NCI-H446 (cell line): ENCODE measurements at places on chromosomes 13 and 19.

DNA sequence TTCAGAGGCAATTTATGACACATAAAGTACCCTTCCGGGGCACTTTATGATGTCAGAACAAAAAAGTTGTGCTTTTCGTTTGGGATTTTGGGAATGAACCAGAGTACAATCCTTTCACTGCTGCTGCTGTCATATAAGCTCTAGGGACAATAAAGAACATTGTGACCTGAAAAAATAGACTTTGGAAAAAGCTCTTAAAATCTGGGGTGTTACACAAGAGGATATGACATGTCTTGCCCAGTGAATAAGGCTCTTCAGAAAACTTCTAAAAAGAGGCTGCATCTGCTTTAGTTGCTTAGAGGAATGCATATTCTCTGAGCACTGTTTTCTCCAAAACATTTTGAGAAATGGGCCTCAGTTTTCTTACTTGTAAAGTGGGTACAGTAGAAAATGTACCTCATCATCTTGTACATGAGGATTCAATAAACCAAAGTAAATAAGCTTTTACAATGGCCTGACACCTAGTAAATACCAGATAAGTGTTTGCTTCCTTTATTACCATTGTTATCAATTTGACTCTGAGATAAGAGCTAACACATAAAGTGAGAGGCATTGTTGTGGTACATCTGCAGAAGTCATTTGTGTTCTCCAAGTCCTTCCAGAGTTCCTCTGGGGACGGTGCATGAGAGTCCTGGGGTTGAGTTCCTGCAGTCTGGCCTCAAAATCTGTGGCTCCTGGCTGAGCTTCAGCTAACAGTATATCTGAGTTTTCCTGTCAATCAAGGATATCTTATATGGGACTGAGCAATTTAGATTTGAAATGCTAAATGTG, 67.4 kb upstream of the EDNRB start:
- no peak for DNase-seq

DNA sequence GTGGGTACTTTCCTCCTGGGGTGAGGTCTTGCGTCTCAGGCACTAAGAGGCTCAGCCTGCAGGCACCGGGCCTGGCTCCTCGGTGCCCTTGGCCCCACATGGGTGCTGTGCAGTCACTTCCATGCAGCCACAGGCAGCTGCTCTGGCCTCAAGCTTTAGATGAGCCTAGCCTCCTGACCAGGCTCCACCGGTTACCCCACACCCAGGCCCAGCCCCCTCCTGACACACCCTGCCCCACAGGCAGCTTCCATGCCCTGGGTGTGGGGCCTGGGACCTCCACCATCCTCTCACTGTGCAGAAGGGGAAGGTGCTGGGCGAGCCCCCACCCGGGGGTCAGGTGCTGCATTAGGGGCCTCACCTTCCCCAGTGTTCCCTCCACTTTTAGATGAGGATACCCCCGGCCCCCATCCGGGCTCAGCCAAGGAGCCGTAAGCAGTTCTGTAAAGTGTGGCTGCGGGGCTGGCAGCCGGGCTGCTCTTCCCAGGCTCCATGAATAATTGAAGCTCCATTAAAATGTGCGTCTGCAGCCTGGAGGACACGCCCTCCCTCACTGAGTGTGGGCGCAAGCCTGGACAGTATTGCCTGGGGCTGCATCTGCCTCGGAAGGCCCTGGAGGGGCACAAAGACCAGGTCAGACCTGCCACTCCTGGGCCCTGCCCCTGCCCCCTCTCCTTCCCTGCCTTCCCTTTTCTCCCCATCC, 72.5 kb upstream of the KCTD15 start:
- no peak for DNase-seq

DNA sequence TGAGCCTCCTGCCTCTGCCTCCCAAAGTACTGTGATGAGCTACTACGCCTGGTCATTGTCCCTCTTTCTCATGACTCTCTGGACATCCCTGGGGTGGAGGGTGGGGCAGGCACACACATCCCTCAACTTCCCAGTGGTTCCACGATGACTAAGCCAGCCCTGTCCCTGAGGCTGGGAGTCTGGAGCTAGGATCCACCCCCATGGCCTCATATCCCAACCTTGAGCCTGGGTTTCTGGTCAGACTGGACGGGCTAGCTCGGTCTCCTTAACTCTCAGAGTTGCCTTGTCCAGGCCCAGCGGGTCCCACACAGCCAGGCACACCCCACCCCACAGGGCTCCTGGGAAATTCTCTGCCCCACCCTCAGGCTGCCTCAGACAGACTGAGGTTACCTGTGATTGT, 19.6 kb downstream of the IER2 start:
- DNase-seq = no peak

DNA sequence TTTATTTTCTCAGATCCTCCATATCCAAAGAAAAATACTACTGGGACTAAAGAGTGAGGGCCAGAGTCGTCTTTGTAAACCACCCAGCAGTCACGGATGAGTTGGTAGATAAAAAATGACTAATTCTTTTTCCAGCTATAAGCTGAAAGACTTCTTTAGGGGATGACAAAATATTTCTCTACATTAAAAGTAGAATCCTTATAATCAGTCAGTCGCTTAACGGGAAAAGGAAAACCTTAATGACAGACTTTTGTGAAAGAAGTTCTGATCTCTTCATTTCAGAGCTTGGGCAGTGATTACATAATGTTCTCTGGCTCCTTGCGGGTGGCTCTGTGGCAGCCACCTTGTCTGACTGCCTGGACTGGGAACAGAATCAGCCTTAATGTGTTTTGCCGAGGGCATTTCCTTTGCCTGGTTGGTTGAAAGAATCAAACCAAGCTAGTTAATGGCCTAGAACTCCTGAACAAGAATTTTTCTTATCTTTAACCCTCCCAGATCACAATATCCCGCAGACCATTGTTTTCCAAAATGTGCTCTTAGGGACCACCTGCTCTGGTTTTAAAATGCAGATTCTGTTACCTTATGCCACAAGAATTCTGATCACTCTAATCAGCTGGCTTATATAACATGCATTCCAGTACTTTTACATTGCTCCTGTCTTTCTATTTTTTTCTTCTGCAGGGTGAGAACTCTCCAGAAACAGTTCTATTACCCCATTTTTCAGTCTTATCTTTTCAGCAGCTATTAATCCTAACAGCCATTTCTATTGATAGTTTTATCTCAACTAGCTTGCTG, 2.5 kb downstream of the ITM2B start:
- peak; percentile 10 for DNase-seq

DNA sequence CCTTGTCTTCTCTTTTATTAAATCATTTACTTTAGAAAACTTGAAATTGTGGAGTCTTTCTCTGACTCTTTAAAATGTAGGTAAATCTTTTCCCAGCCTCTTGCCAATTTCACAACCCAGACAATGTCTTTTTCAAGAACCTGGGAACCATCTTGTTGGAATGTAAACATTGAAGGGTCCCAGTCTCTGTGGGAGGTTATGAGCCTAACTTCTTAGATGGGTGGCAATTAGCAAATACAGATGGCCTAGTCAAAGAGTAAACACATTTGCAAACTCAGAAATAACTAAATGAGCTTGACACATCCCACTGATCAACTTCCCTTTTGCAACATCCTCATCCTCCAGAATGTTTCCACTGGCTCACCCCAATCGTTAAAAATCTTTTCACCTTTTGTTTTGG, 721.0 kb downstream of the PCDH9 start:
- no peak for DNase-seq

- no peak for DNase-seq
These were observed 13.5 kb upstream of the TPM4 start for GRCh38 chr19:16062789-16063188.

GRCh38 chr19:29896802-29897201, 45.2 kb upstream of the URI1 start:
- no peak for DNase-seq

- DNase-seq = no peak
These were observed 333.6 kb downstream of the DLEU7 start for GRCh38 chr13:50509771-50510441.

DNA sequence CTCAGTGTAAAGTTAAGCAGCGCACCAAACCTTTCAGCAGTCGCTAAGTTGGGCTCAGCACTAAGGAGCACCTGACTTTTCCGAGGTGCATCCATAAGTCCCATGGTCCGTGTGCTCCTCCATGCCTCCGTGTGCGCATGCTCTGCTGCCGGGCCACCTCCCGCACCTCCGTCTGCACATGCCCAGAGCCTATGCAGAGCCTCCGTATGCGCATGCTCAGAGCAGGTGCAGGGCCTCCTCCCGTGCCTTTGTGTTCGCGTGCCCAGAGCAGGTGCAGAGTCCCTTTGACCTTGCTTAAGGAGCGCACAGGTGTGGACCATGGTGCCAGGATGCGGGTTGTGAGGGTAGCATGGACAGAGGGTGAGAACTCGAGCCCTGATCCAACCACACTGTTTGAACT, 46.0 kb downstream of the ATP11A start:
- DNase-seq = no peak

GRCh38 chr13:87878706-87879105, 207.5 kb downstream of the SLITRK5 start:
- no peak for DNase-seq

- DNase-seq = no peak
These were observed 4.4 kb upstream of the SBK3 start for GRCh38 chr19:55549500-55550320.

DNA sequence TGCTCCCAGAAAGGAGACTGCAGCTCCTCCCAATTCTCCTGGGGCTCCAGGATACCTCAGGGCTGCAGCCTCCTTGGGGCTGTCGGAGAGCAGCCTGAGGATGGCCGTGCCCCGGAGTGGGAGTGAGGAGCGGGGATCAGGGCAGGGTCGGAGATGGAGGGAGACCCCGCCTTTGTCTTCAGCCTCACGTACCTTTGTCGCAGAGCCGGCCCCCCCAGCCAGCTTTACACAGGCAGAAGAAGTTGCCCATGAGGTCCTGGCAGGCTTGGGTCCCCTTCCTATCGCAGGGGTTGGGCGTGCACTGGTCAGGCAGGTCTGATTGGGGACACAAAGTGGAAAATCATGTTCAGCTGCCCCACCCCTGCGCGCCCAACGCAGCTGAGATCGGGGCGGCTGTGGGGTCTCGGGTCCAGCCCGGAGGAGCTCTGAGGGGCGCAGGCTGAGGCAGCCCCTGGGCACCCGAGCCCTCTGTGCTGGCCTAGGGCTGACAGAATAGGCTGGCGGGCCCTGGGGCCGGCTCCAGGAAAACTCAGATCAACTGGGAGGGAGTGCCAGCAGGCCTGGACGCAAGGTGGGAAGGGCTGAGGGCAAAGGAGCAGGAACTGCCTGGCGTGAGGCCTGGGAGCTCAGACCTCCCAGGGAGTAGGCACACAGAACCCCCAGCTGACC, 24.2 kb downstream of the GAS6 start:
- no peak for DNase-seq

- no peak for DNase-seq
These were observed 593 bp downstream of the CADM4 start for GRCh38 chr19:43638995-43639518.

- DNase-seq = no peak
These were observed 2.5 kb downstream of the NFIC start for GRCh38 chr19:3368848-3369336.

GRCh38 chr19:1074544-1075283, 7.7 kb downstream of the ARHGAP45 start:
- peak; percentile 86 for DNase-seq

DNA sequence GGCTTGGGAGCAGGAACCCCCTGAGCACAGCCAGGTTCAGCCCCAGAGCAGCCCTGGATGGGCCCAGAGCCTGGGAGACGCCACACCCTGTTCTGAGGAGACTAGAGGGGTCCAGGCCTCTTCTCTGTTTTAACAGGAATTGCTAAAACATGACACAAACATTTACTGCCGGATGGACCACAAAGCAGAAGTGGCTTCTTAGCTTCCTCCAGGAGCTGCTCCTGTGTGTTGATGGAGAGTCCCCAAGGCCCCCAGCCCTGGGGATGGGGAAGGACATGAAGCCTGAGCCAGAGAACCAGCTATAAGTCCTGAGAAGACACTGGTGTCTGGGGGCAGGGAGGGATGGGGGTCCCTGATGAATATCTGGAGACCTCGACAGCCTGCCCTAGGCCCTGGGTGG, 14.6 kb downstream of the CEACAM3 start:
- no peak for DNase-seq

- no peak for DNase-seq
These were observed 5.5 kb upstream of the AKAP11 start for GRCh38 chr13:42266473-42266872.

DNA sequence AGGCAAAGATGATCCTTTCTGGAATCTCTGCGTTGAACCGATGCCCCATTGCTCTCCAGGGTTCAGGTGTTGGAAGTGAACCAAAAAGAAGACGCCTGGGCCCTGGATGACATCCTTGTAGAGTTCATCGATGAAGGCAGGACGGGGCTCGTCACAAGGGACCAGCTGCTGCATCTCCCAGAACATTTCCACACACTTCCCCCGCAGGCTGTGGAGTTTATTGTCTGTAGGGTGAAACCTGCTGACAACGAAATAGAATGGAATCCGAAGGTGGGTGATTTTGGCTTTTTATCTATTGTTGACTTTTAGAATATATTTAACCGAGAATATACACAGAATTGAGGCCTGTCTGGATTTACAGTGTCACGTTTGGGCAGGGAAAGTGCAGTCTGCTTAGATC, 58.4 kb downstream of the SLC7A9 start:
- no peak for DNase-seq

DNA sequence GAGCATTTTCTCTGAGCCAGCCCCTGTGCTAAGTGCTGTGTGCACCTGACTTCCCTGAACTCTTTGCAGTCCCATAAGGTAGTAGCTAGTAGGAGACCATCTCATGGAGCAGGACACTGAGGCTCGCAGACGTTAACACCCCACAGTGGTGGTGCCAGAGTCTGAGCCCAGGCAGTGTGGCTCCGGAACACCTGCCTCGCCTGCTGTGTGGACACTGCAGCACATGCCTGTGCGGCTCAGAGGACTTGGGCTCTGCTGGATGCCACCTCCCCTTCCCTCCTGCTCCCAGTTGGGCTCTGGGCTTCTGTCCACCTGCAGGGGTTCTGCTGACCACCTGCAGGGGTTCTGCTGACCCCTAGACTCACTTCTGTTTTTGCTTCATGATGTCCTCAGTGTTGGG, 27.0 kb upstream of the SIGLEC11 start:
- DNase-seq = no peak
